ENCODE measurements at places on chromosomes 5 and 9.
A peak's percentile ranks its signal among the peaks of the same experiment; 100 is the strongest.

GRCh38 chr9:116566677-116567488, 120.2 kb upstream of the TRIM32 start:
- DNase-seq: no peak

DNA sequence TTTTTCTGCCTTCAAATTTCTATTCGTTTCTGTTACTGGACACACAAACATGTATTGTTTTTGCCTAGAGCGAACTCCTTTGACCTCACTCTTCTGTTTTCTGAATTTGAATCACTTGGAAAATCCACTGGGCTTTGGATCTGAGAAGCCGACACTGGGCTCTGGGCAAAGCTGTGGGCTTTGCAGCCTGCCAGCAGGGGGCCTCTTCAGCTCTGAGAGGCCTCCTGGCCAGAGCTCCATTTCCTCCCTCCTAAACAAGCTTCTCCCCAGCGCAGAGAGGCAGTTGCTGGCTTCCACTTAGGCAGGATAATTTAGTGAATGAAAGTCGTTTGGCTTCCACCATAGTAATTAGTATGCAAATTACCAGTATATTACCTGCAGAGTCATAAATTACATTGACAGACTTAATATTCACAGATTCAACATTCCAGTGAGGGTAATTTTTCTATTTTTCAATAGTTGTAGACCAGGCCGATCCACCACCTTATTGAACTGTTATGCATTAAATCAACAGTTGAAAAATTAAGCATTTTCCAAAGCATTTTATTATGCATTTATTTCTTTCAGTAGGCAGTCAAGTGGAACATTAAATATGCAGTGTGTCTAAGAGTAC, 104.0 kb upstream of the ZNF366 start:
- DNase-seq: peak; percentile 15

- DNase-seq: no peak
Observed at GRCh38 chr5:172166030-172166826, 21.8 kb downstream of the STK10 start.

DNA sequence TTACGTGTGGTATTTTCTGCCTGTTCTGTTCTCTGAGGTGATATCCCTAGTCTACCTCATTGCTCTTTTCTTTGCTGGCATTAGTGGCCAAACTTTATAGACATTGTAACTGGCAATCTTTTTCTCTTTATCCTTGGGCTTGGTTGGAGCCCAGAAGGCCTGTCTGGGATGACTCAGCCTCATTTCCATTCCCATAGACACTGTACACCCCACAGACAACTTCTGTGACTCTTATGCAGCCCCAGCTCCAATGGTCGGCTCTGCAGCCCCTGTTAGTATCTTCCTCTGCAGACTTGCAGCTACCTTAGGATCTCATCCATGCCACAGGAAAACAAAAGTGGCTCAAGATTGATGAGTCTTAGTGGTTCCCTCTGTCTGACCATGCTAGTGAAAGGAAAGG, 79.8 kb downstream of the CFAP95 start:
- DNase-seq: no peak

Measured in stimulated activated CD4-positive, alpha-beta T cell treated with anti-CD3 and anti-CD28 coated beads, Interleukin-15, amount 100 ng/mL, for 1 hour (primary cell).